ENCODE measurements at places on chromosomes 3 and 15. TPM values are rescaled to one million over a fixed set of nuclear protein-coding genes. Genes with fewer than 3 reads are reported as not detected.
A peak's percentile ranks its signal among the peaks of the same experiment; 100 is the strongest.

Gene NEK11
- 19.3 TPM for polyA plus RNA-seq

Gene SI
- polyA plus RNA-seq = not detected

Gene CHP1
- polyA plus RNA-seq = 68.5 TPM

DNA sequence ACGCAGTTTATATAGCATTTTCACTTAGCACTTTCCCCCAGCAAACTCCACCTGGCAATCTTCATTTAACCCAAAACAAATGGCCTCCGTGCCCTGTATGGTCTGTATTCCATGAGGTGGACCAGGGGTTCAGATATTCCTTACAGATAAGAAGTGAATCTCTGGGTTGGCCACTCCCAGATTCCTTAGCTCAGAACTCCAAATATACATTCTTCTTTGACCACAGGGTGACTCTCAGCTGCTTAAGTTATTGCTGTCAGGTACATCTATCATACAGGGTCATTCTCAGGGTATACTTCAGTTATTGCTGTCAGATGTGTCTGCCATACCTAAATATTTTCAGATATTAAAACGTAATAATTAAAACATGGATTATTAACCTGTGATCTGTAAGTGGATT lies 229.8 kb downstream of the TBL1XR1 start:
- DNase-seq = no peak

DNA sequence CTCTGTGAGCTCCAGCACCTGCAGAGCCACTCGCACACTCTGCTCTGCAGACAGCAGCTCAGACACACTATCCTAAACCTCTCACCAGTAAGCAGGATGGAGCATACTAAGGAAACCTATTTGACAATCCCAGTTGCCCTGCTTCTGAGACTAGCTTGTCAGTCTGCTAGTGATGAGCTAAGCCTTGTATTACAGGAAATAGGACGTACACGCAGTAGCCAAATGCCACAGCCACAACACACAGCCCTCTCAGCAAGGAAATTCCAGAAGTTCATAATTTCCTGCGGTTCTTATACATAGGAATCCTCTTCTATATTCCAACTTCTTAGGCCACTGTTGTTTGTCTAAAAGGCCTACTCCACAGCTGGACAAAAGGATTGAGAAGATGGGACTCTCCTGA lies 74.5 kb downstream of the MYLK start:
- DNase-seq = no peak

DNA sequence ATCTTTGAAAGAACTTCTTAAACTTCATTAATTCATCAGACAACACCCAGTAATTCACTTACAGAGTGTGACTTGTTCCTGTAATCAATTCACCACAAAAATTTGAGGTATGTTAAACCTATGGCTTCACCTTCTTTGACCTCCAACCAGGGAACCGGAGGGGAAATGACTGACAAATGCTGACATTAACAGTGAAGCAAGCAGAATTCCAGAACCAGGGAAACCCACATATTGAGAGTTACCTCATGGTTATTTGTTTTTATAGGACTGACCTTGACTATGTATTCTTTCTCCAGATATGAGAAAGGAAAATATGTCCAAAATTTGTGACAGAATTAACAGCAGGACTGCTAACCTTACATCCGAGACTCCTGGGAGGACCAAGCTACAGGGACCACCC lies 2.7 kb downstream of the P3H2 start:
- DNase-seq = no peak

DNA sequence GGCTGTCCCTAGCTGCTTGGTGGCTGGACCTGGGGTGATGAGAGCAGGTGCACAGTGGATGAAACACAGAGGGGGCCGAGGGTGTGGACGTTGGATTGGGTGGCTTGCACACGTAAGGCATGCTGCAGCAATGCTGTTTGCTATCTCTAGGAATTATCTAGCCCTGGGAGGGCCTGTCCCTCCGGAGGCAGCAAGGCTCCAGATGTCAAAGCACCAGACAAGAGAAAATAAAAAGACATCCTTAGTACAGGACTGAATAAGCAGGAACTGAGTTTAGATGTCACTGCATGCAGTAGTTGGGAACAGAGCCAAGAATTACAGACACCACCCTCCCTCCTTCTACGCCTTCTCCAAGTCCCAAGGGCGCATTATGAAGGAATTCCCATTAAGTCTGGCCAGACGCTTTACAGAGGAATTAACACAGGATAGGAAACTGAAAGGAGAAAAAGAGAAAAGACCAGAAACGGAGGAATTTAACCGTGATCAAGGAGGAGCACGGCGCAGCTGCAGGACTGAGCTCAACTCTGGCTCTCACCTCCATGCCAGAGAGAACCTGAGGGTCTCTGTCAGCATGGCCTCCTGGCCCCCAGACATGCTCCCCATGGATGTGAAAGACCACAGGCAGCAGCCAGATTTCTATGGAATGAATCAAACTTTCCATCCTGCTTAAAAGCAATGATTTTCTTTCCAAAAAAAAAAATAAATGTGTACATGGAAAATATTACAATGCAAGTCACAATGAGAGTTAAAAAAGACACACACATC lies 13.8 kb downstream of the ATP10A start:
- no peak for DNase-seq

DNA sequence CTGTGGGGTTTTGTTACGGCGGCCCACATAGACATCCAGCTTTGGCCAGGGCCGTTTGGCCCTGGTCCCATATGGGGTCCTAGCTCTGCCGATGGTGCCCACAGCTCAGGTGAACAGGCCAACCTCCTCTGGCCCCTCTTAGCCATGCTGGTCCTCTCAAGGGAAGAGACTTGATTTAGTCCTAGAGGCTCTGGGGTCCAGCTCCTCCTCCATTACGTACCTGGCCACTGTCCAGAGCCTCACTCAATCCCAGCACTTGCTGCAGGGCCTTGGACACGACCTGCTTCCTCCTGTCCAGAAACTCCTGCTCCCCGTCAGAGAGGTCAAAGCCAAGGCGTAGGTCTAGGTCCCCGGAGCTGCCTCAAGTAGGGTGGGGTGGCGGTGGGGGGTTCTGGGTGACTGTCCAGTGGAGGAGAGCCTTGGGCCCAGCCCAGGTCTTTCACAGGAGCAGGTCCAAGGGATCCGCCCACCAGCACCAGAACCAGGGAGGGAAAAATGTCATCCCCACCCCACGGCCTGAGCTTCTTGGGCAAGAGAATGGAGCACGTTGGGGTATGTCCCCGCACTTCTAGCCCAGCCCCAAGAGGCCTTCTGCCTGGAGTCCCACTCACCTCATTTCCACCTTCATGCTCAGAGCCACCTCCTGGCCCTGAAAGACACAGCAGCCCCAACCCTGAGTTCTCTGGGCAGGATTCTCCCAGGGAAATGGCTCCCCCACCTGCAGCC lies 6.8 kb downstream of the PLA2G4F start:
- DNase-seq = no peak

- DNase-seq = no peak
These were observed 92.1 kb upstream of the GADL1 start for GRCh38 chr3:30986551-30986950.

GRCh38 chr3:126977821-126978220 lies 5.1 kb upstream of the PLXNA1 start:
- DNase-seq = no peak

- no peak for DNase-seq
These were observed 28.5 kb upstream of the SLC7A14 start for GRCh38 chr3:170614214-170614966.

GRCh38 chr15:35080226-35080625 lies 4.9 kb downstream of the NANOGP8 start:
- no peak for DNase-seq

DNA sequence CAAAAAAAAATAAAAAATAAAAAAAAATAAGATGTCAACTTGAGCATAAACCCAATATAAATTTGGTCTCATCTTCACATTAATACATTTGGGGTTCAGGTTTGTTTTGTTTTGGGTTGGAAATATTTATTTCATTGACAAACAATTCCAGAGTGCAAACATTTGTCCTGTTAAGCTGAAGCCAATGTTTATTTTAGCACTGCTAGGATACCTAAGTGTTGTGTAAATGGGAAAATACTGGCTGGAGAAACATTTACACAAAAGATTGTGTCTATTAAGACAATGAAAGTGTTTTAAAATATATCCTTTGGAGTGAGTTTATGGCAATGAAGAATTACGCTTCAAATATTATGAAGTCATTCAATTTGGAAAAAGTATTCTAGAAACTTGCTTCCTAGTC lies 91.1 kb downstream of the MEIS2 start:
- DNase-seq = no peak

DNA sequence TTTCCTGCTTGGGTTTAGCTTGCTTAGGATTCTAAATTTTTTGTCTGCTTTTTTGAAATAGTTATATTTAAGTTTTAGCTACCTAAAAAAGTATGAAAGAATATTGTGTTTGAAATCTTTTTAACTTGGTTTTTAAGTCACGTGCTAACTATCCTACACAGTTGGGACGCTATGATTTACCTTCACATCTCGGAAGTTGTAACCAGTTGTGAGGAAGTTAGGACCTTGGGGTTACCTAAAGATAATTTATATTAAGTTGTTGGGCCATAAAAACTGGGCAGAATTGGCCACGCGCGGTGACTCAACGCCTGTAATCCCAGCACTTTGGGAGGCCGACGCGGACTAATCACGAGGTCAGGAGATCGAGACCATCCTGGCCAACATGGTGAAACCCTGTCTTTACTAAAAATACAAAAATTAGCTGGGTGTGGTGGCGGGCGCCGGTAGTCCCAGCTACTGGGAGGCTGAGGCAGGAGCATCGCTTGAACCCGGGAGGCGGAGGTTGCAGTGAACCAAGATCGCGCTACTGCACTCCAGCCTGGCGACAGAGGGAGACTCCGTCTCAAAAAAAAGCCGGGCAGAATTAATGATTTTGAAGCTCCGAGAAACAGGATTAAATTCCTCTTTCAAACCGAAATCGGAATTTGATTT lies 1.0 kb downstream of the ZFAND6 start:
- DNase-seq = peak; percentile 31

- no peak for DNase-seq
These were observed 26.1 kb downstream of the PTH1R start for GRCh38 chr3:46903341-46904302.

GRCh38 chr3:191136347-191136746 lies 62.7 kb upstream of the OSTN start:
- DNase-seq = no peak

- no peak for DNase-seq
These were observed 26.2 kb downstream of the GNB4 start for GRCh38 chr3:179425075-179425474.

- no peak for DNase-seq
These were observed 197.2 kb downstream of the VGLL3 start for GRCh38 chr3:86793786-86794185.

Measured in left renal cortex interstitium (tissue), 4 donors.